ENCODE measurements at places on chromosomes 13 and 19. TPM values are rescaled to one million over a fixed set of nuclear protein-coding genes. Genes with fewer than 3 reads are reported as not detected.
A peak's percentile ranks its signal among the peaks of the same experiment; 100 is the strongest.

- no peak for DNase-seq
Observed at GRCh38 chr13:100115693-100116254, 26.9 kb downstream of the PCCA start.

DNA sequence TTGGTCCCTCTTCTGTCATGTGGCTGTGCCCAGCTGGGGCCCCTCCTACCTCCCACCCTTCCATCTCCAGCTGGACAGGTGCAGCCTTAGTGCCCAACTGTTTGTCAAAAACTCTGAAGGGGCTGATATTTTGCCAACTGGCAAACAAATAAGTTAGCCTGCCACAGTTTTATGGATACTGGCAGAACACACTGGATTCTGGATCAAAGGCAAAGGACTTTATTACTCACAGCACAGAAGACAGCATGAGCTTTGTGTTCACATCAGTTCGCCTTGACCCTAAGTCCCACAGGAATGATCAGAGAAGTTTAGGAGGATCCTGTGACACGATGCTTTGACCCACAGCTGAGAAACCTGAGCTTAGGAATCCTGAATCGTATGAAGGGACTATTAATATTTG is 16.4 kb downstream of the KLK2 start:
- no peak for DNase-seq

DNA sequence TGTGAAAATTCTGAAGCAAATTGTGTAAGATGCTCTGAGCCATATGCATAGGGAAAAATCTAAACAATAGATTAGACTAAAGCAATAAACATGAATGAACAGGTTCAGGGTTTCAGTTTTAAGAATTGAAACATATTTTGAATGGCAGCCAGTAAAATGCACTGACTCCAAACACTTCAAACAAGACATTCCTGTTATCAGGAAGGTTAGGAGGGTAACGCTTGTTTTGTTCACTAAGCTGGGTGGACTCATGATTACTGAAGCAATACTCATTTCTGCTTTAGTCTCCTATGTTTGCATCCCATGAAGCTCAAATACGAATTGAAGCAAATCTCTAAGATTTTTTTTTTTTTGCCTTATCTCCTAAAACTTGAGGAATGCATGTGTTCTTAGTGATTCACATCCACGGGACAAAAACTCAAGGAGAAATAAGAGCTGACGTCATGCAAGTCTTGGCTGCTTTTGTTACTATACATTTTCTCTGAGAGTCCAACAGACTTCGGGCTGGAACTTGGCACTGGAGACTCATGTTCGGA is 29.1 kb upstream of the IGFL4 start:
- DNase-seq = no peak

- no peak for DNase-seq
Observed at GRCh38 chr19:28471731-28472510, 741.0 kb downstream of the UQCRFS1 start.

- DNase-seq = no peak
Observed at GRCh38 chr13:114339857-114340534, 25.7 kb downstream of the CHAMP1 start.

- DNase-seq = no peak
Observed at GRCh38 chr13:113656003-113656588, 1.9 kb downstream of the ATP4B start.

GRCh38 chr13:91017669-91018053 is 329.8 kb upstream of the MIR17HG start:
- peak; percentile 2 for DNase-seq

DNA sequence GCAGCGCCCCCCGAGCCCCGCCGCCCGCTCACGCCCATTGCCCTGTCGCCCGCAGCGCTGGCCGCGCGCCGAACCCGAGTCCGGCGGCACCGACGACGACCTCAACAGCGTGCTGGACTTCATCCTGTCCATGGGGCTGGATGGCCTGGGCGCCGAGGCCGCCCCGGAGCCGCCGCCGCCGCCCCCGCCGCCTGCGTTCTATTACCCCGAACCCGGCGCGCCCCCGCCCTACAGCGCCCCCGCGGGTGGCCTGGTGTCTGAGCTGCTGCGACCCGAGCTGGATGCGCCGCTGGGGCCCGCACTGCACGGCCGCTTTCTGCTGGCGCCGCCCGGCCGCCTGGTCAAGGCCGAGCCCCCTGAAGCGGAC is 518 bp downstream of the KLF2 start:
- DNase-seq = no peak

DNA sequence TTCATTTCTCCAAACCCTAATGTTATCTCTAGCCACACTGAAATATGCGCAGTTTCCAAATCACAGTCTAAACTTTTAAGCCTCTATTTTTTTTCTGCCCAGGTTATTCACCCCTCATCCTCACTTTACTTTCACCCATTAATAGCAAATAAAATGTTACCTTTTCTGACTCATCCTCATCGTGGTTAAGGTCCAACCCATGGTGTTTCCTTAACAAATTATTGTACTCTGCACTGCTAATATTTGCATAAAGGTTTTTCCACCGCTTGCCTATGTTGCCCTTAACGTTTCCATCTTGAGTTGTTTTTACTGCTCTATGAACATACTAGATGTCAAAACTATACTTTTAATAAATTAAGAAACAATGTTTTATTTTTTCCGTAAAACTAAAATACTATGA is 780.9 kb upstream of the KLHL1 start:
- DNase-seq = no peak

- DNase-seq = no peak
Observed at GRCh38 chr13:99717959-99718674, 216.8 kb downstream of the TM9SF2 start.

DNA sequence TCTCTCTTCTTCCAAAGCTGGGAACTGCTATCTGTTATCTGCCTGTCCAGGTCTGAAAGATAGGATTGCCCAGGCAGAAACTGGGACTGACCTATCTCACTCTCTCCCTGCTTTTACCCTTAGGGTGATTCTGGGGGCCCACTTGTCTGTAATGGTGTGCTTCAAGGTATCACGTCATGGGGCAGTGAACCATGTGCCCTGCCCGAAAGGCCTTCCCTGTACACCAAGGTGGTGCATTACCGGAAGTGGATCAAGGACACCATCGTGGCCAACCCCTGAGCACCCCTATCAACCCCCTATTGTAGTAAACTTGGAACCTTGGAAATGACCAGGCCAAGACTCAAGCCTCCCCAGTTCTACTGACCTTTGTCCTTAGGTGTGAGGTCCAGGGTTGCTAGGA is 5.1 kb downstream of the KLK3 start:
- no peak for DNase-seq

- DNase-seq = no peak
Observed at GRCh38 chr13:105334211-105334610, 1201.3 kb downstream of the EFNB2 start.

- no peak for DNase-seq
Observed at GRCh38 chr13:44648392-44649103, 72.4 kb upstream of the TSC22D1 start.

DNA sequence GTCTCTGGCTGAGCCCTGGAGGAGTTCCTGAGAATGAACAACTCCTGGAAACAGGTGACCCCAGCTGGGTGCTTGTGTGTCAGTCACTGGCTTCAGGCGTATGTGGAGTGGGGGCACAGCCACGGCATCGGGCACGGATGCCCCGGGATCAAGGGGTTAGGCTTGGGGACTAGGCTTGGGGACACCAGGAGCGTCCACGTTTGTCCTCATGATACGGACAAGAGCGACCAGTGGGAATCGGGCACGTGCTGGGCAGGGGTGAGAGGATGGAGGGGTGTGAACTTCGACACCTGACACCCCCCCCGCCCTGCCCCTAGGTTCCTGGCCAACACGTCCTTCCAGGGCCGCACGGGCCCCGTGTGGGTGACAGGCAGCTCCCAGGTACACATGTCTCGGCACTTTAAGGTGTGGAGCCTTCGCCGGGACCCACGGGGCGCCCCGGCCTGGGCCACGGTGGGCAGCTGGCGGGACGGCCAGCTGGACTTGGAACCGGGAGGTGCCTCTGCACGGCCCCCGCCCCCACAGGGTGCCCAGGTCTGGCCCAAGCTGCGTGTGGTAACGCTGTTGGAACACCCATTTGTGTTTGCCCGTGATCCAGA is 4.1 kb downstream of the GRIN3B start:
- no peak for DNase-seq

DNA sequence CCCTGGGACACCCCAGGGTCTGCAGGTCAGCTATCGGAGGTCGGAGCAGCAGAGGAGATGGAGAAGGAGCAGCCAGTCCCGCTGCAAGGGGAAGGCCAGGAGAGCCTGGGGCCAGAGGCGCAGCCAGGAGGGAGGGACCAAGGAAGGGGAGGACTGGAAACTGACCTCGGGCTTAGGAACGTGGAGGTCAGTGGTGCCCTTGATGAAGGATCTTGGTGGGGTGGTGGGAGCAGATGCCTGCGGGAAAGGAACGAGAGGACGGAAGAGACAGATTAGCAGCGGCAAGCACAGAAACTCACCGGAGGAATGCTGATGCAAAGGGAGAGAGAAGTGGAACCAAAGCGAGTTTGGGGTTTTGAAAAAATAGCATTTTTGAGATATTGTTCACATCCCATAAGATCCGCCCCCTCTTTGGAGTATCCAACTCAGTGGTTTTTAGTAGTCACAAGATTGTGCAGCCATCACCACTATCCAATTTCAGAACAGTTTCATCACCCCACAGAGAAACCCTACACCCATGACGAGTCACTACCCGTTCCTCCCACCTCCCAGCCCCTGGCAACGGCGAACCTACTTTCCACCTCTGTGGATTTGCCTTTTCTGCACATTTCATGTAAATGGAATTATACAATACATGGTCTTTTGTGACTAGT is 22.1 kb downstream of the PLEKHF1 start:
- DNase-seq = no peak

DNA sequence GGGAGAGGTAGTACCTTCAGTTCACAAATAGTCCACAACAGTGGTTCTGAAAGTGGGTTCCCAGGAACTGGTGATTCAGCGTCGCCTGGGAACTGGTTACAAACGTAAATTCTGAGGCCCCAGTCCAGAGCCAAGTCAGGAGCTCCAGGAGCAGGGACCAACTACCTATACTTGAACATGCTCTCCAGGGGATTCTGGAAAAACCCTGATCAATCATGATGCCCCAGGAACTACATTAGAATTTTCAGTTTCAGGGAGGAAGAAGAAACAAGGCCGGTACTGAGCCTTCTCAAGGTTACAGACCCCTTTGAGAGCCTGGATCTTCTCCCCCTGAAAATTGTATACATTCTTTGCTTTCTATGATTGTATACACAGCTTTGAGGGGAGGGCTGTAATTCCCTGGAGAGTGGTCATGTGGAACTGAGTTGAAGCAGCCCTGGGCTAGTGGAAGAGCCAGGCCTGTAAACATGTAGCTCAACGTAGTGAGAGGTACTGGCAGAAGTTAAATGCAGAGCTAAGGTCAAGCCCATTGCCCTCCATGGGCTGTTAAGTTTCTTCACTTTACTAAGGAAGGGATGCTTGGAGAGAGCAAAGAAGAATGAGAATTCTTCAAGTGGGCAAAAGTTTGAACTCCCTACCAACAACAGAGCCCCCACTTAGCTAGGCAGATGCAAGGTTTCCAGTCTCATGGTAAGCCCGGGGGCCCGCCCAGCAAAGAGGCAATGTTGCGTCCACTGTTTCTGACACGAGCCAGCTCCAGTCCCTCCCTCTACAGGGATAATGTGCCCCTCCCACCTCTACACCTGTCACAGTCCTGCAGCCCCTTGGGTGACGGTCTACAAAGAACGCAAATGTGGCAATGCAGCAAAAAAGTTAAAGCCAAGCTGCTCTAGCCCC is 17.0 kb downstream of the DOCK9 start:
- no peak for DNase-seq

GRCh38 chr13:73608711-73609485 is 525.3 kb downstream of the KLF12 start:
- DNase-seq = no peak

GRCh38 chr13:113669755-113670341 is 2.8 kb downstream of the GRK1 start:
- DNase-seq = no peak

- no peak for DNase-seq
Observed at GRCh38 chr13:111115965-111116521, 933 bp downstream of the ARHGEF7 start.

DNA sequence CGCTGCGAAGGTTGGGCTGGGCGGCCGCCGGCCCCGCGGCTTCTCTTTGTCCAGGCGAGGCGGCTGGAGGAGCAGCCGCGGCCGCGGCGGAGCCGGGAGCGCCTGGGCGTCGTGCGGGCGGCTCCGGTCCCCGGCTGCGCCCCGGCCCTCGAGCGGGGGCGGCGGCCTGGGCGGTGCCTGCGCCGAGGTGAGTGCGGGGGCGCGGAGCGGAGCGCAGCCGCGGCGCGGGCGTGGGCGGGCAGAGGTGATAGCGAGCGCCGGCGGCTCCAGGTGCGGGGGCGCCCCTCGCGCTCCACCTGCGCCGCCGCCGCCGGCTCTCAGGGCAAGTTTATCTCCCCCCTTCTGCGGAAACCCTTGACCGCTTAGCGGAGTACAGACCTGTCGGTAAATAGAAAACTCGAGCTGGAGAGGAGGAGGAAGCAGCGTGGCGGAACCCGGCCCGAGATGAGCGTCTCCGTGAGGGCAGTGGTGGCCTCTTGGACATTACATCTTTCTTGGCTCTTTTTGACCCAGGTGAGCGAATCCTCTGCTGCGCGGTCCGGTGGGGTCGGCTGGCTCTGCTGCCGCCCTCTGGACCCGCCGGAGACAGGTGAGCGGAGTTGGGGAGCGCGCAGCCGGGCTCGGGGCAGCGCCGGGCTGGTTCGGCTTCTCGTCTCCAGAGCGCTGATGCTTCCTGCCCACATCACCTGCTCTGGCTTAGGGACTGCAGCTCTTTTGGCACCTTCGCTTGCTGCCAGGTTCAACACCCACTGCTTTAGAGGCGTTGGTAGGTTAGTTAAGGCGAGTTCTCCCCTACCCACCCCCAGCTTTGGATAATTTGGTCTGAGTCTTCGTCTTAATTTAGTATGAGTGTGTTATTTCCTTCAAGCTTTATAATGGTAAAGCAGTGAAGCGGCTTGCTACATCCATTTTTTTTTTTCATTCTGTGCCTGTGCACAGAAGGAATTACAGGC is at the start of gene MTUS2:
MTUS2 (plus strand) TSS at position 241 of the 953 bp plus-strand sequence.
- no peak for DNase-seq

- DNase-seq = peak; percentile 52
Observed at GRCh38 chr13:70339738-70340137, 231.5 kb upstream of the KLHL1 start.

GRCh38 chr19:50510700-50511068 is 307 bp downstream of the JOSD2 start:
- DNase-seq = peak; percentile 61

- no peak for DNase-seq
Observed at GRCh38 chr13:60286707-60287106, 110.3 kb upstream of the TDRD3 start.

- no peak for DNase-seq
Observed at GRCh38 chr19:58387338-58388174, 487 bp downstream of the RPS5 start.

GRCh38 chr13:25420161-25420560 is 48.4 kb downstream of the ATP8A2 start:
- DNase-seq = no peak

CACNG7 gene
- total RNA-seq = 29.9 TPM

CEACAM18 gene
- total RNA-seq = not detected

SERP2 gene
- 1.7 TPM for total RNA-seq

MATK gene
- 21.5 TPM for total RNA-seq

GJA3 gene
- 0.48 TPM for total RNA-seq

RFXAP gene
- total RNA-seq = 11.5 TPM

CFAP97D2 gene
- not detected for total RNA-seq
